ENCODE measurements at places on chromosomes 3 and 15. TPM values are rescaled to one million over a fixed set of nuclear protein-coding genes. Genes with fewer than 3 reads are reported as not detected.

SLCO2A1 gene
- total RNA-seq = 2.6 TPM

IGF2BP2 gene
- 120 TPM for total RNA-seq

CLDN1 gene
- 1.3 TPM for total RNA-seq

SNTN gene
- not detected for total RNA-seq

GNAT1 gene
- total RNA-seq = not detected

PLXND1 gene
- 568 TPM for total RNA-seq

TPRG1 gene
- 0.98 TPM for total RNA-seq

TGM5 gene
- not detected for total RNA-seq

KCNMB3 gene
- total RNA-seq = 2.3 TPM

GOLGA8S gene
- total RNA-seq = not detected

EOMES gene
- total RNA-seq = 0.10 TPM

MAGI1 gene
- 59.7 TPM for total RNA-seq

SLC24A1 gene
- 9.2 TPM for total RNA-seq

FMN1 gene
- 0.33 TPM for total RNA-seq

P4HTM gene
- 9.9 TPM for total RNA-seq

SLC28A2 gene
- total RNA-seq = not detected

MST1R gene
- total RNA-seq = 0.33 TPM

CCR8 gene
- not detected for total RNA-seq

CHRM5 gene
- not detected for total RNA-seq

FEZF2 gene
- total RNA-seq = not detected

GOLGA8J gene
- total RNA-seq = not detected

GPR149 gene
- not detected for total RNA-seq

P2RY13 gene
- not detected for total RNA-seq

CYFIP1 gene
- 102 TPM for total RNA-seq

HDC gene
- total RNA-seq = not detected

MYO5C gene
- total RNA-seq = 36.7 TPM

RTP3 gene
- not detected for total RNA-seq

TLNRD1 gene
- total RNA-seq = 29.9 TPM

CYP8B1 gene
- not detected for total RNA-seq

CISH gene
- total RNA-seq = 0.33 TPM

PATL2 gene
- total RNA-seq = under 0.01 TPM

GJD2 gene
- total RNA-seq = not detected

TSEN2 gene
- total RNA-seq = 11.3 TPM

ADAMTS9 gene
- total RNA-seq = 54.9 TPM

PRSS50 gene
- not detected for total RNA-seq

CNTN4 gene
- 0.33 TPM for total RNA-seq

GOLGA6L7 gene
- total RNA-seq = not detected

MEGF11 gene
- total RNA-seq = not detected

TARS3 gene
- total RNA-seq = 8.8 TPM

BCHE gene
- 3.8 TPM for total RNA-seq

ALAS1 gene
- total RNA-seq = 78.1 TPM

PIGZ gene
- 6.2 TPM for total RNA-seq

FOXL2 gene
- 0.10 TPM for total RNA-seq

MITF gene
- 2.1 TPM for total RNA-seq

DVL3 gene
- 31.6 TPM for total RNA-seq

LYZL4 gene
- not detected for total RNA-seq

CAPN3 gene
- total RNA-seq = 0.96 TPM

LEKR1 gene
- total RNA-seq = 0.33 TPM

SV2B gene
- total RNA-seq = 2.3 TPM

REC114 gene
- total RNA-seq = not detected

TMEM207 gene
- not detected for total RNA-seq

CATSPER2 gene
- total RNA-seq = 1.6 TPM

OXTR gene
- total RNA-seq = 0.65 TPM

Data from vein endothelial cell (primary cell).